ENCODE measurements at places on chromosomes 5 and 9.

DNA sequence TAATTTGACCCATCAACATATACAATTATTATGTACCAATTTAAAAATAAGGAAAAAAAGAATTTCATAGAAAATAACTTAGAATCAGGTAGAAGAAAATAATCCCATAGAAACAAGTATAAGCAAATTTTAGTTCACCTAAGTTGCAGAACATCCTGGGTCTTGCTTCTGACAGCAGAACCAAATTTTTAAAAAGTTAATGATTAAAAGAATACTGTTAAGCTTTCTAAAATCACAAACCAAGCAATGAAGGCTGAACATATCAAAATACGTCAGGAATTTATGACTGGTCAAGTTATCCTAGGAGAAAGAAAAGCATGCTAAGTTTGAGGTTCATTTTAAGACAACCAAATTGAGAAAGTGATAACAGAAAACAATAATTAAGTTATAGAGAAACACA lies 650.9 kb downstream of the PTPRD start:
- no peak for DNase-seq

GRCh38 chr5:180373454-180373853 lies 20.3 kb upstream of the GFPT2 start:
- DNase-seq: no peak

DNA sequence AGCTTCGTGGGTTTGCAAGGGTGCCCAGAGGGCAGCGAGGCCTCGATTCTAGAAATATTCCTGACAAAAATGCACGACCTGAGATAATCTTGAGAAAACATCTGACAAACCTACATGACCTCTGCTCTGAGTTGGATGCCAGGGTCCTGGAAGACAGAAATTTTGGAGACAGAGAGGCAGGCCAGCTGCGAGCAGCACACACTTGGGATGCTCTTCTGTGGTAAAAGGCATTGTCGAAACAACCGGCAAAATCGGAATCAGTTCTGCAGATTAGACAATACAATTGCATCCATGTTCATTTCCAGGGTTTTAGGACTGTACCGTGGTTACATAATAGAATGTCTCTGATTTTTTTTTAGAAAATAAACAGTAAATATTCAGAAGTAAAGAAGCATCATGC lies 74.2 kb downstream of the GADD45G start:
- DNase-seq: no peak

- DNase-seq: no peak
Observed at GRCh38 chr5:71836084-71836483, 117.0 kb downstream of the CARTPT start.

- DNase-seq: no peak
Observed at GRCh38 chr5:56480078-56480704, 247.1 kb upstream of the ANKRD55 start.

- no peak for DNase-seq
Observed at GRCh38 chr9:129480227-129480626, 140.7 kb downstream of the C9orf50 start.

- no peak for DNase-seq
Observed at GRCh38 chr9:3676766-3677165, 151.0 kb upstream of the RFX3 start.

DNA sequence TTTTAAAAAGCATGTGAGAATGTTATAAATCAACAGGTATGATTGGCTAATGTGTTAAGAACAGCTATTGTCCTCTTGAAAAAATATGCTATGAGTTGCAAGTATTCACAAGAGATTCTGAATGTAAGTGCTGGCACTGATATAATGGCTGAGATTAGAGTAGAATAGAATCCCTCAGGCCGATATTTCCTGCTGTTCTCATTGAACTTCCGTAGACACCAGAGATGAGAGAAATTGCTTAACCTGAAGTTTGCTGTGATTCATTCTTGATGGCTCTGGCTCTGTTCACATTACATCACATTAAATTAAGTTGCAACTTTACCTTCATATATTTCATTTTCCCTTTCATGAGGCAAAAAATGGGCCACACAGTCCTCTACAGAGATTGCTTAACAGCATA lies 114.5 kb downstream of the BAAT start:
- no peak for DNase-seq

DNA sequence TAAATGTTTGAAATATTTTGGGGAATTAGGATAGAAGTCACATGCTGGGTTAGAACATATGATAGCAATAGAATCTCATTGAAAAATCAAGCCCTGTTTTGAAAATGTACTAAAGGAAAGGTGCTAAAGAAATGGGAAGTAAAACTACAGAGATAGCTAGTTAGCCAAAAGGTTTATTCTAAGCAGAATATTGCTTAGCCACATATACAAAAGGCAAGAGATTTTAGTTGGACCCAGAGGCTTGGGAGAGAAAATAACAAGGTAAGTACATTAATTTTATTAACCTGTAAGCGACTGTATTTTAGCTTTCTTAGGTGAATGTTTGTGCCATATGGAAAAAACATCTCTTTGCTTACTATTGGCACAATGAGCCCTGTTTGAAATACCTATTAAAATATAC lies 108.3 kb downstream of the RPS23 start:
- DNase-seq: no peak

GRCh38 chr5:159905496-159905895 lies 10.8 kb upstream of the ADRA1B start:
- peak; percentile 18 for DNase-seq

DNA sequence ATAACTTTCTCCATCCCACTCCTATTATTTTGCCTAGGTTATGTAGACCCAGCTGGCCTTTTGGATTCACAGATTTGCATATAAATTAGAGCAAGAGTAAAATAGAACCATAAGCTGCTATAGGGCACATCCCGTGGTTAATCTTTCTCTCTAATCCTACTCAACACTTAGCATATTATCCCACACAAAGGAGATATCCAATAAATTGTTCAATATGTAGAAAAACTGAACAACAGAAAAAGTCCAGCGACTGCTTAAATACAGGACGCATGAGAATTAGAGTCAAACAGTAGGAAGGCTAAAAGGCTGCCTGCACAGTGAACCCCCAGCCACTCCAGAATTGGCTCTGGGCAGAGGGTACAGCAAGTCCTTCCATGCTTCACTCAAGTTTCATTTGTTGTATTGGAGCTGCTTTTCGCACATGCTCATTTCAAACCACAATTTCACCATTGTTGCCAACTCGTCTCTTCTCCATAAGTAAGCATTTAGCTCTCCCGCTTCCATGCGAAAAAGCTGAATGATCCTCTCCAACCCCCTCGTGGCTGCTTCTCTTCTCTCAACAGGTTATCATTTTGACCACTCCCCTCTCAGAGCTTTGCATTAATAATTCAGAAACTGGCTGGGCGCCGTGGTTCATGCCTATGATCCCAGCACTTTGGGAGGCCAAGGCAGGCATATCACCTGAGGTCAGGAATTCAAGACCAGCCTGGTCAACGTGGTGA lies 14.1 kb upstream of the IQGAP2 start:
- DNase-seq: no peak

DNA sequence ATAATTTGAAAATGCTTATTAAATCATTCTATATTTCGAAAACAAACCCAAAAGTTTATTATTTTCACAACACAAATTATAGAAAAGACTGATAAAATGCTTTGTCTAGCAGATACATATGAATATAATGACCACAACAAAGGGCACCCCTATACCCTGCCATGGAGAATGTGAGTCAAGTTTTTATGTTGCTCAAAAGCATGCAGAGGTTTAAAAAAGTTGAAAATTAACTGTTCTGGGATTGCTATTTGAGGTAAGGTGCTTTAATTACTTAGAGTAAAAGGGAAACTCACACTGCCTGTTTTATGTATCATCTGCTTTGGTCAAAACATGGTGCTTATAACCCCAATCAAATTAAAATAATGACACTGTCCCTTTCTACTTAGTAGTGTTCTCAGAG lies 41.0 kb downstream of the MLANA start:
- no peak for DNase-seq

- DNase-seq: no peak
Observed at GRCh38 chr5:65986050-65986451, 59.7 kb downstream of the ERBIN start.

GRCh38 chr5:142366007-142366406 lies 41.2 kb upstream of the SPRY4 start:
- DNase-seq: no peak

- no peak for DNase-seq
Observed at GRCh38 chr9:77876590-77876989, 155.0 kb downstream of the GNAQ start.

DNA sequence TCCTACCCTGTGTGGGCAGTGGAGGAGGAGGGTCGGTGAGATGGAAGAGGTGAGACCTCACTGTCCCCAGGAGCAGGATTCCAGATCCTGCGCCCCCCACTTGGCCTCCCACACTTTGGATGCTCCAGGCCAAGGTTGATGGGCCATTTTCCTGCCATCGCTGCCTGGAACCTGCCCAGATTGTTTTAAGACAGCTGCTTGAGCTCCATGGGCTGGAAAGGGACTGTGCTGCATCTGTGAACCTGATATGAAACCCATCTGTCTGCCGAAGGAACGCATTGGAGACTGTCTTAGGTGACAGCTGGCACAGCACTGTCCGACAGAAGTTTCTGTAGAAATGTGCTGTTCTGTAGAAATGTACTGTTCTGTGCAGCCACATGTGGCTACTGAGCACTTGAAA lies 72.7 kb upstream of the SLC25A48 start:
- DNase-seq: no peak

DNA sequence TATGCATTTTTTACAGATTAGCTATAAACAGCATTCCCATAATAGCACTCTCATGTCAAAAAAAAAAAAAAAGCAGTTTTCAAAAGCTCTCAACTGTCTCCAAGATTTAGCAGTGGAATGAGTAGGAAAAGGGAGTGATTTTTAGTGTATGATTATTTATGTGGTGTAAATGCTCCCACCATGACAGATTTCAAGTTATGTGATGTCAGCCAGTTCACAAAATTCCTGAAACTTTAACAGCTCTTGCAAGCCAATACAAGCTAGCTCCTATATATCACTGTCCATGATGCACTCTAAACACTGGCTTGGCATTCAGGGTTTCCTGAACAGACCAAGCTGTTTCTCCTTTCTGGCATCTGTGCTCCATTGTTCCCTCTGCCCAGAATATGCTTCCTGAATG lies 7.9 kb upstream of the ANKDD1B start:
- DNase-seq: no peak

DNA sequence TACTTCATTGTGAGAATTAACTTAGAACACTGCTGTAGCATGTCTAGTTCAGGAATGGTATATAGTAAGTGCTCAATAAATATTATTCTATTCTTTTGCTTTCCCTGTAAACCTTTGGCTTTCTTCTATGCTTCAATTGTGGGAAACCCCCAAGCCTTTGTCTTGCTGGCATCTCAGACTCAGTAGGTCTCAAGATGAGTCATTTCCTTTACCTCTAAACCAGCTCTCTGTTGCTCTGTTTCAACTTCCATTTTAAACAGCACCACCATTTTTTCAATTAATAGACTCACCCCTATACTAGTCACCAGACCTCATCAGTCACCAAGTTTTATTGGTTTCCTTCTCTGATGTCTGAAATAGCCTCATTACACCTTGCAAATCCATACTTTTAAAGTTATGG lies 43.5 kb downstream of the DMAC1 start:
- DNase-seq: no peak

DNA sequence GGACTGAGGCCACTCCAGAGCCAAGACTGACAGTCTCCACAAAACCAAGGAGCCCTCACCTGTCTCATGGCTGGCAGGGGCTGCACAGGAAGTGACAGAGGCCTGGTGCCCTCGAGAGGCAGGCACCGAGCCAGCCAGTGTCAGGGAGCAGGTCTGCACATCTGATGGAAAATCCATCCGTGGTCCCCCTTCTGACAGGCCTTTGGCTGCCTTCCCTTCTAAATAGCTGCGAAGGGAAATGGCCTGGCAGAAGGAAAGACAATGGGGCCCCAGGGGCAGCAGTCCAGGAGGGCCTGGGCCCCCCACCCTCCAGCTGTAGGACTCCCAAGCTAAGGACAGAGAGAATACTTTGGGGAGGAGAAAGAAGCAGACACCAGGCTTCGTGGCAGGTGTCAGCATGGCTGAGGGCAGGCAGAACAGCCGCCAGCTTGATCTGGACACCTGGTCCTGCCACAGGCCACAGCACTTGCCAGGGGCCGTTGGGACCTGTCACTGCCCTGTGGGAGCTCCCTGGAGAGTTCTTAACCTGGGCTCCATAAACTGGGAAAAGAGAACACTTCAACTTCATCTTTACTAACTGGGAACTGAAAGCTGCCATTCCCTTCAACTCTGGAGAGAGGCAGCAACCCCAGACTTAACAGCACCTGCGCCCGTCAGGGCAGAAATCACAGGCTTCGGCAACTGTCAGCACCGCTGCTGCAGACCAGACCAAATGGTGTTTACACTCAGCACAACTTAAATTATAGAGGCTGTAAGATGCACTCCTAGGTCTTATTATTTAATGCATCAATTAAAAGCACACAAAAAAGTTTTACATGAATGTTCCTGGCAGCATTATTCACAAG lies 22.0 kb downstream of the ADAMTS2 start:
- no peak for DNase-seq

Measured in Jurkat, Clone E6-1 (cell line).